ENCODE measurements at places on chromosomes 11 and 22. TPM values are rescaled to one million over a fixed set of nuclear protein-coding genes. Genes with fewer than 3 reads are reported as not detected.

Gene ADORA2A
- total RNA-seq, result 11.5 TPM

DNA sequence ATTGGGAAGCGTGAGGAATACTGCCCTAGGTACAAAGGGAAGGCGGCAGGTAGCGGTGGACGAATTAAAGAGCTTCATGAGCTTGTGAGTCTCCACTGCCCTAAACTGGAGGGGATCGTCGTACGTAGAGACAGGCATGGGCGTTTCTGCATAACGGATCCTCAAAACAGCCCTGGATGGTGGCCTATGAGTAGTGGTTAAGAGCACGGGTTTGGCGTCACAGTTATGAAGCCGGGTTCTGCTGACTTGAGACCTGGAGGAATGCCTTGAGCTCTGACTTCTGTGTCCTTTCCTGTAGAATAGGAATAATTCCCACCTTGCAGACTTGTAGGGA is 335 bp downstream of the TMEM138 start:
- H3K27ac ChIP-seq, result peak overlapping the region; percentile 99
- H3K4me3 ChIP-seq, result peak overlapping the region; percentile 95
- DNase-seq, result no peak
- H3K36me3 ChIP-seq, result peaks cover 25% of the 10 kb centered on the region

DNA sequence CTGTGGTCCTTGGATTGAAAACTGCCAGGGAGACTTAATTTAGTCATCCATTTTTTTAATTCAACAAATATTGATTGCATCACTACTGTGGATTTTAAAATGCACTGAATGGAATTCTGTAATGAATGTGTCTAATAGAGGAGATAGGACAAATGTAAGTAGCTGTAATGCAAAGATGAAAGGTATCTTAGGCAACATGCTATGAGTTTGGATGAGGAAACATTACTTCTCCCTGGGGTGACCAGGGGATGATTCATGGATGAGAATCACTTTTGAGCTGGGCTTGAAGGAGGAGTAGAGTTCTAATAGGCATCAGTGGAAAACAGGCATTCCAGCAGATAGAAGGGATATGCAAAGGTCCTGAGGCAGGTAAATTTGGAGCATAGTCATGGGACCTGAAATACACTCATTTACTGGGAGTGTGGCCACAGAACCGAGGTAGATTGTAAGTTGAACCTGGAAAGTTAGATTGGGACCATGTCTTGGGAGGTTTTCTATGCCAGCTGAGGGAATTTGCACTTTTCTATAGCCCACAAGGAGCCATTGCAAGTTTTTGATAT is 43.4 kb downstream of the PKNOX2 start:
- DNase-seq, result no peak
- H3K4me1 ChIP-seq, result no peaks in the 10 kb centered on the region
- no peak overlapping the region for H3K27ac ChIP-seq
- peaks cover 36% of the 10 kb centered on the region for H3K27me3 ChIP-seq
- no peaks in the 10 kb centered on the region for H3K36me3 ChIP-seq

Gene VSTM5
- not detected for total RNA-seq

DNA sequence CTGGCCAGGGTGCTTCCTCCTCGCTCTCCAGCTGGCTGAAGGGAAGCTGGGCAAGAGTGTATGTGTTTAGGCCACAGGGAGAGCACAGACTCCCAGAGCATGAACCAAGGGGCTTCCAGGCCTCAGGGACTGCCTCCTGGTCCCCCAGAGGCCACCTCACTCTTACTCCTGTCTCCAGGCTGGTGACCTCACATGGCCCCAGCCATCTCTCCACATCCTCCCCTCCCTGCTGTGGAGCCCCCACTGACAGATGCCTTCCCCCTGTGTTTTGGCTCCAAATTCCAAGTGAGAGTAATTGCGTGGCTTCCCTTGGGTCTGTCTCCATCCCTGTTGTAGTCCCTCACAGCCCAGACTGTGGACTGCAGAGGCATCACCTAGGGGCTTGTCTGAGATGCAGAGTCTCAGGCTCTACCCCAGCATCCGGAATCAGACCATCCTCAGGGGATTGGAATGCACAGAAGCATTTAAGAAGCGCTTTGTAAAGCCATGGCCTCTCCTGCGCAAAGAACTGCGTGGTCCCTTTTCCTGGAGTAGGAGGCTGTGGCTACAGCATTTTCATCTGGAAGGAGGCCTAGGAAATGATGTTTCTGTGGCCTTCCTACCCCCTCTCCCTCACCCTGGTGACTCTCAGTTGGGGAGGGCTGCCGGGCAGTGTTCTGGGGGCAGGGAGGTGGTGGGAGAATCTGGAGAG is 91.1 kb downstream of the ATXN10 start:
- no peak overlapping the region for H3K4me3 ChIP-seq
- no peaks in the 10 kb centered on the region for H3K36me3 ChIP-seq
- no peaks in the 10 kb centered on the region for H3K27me3 ChIP-seq
- no peak for DNase-seq

Gene SMTNL1
- total RNA-seq, result not detected

GRCh38 chr11:74012074-74012809 is 3.4 kb upstream of the UCP3 start:
- no peaks in the 10 kb centered on the region for H3K27me3 ChIP-seq
- H3K36me3 ChIP-seq, result no peaks in the 10 kb centered on the region
- no peak overlapping the region for H3K27ac ChIP-seq
- no peaks in the 10 kb centered on the region for H3K4me1 ChIP-seq
- no peak overlapping the region for H3K4me3 ChIP-seq

GRCh38 chr22:49521787-49522224 is 305.9 kb downstream of the BRD1 start:
- no peaks in the 10 kb centered on the region for H3K27me3 ChIP-seq
- no peak overlapping the region for H3K4me3 ChIP-seq
- H3K36me3 ChIP-seq, result no peaks in the 10 kb centered on the region
- H3K4me1 ChIP-seq, result 0 out of 2 replicates have a peak, but pooled peaks cover 3% of the 10 kb centered on the region

DNA sequence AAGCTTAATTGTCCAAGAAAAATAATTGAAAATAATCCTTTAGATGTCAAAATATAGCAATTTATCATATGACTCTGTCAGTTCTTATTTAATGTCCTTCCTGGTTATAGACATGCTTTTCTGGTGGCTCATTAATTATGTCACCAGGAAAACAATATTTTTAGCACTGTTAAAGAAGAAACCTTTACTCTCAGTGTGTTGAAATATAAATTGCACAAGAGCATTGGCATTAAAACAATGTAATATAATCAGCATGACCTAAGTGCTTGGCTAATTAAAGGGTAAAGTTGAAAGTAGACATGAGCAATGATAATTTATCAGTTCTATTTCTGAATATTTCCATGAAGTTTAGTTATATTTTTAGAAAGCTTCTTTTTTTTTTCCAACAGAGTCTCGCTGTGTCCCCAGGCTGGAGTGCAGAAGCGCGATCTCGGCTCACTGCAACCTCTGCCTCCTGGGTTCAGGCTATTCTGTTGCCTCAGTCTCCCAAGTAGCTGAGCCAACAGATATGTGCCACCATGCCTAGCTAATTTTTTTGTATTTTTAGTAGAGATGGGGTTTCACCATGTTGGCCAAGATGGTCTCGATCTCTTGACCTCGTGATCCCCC is 232.3 kb downstream of the JRKL start:
- H3K27ac ChIP-seq, result no peak overlapping the region
- H3K27me3 ChIP-seq, result no peaks in the 10 kb centered on the region
- no peaks in the 10 kb centered on the region for H3K36me3 ChIP-seq
- H3K4me3 ChIP-seq, result no peak overlapping the region
- H3K4me1 ChIP-seq, result no peaks in the 10 kb centered on the region
- no peak for DNase-seq

Gene DRG1
- 51.2 TPM for total RNA-seq

GRCh38 chr11:60161107-60161506 is 21.8 kb downstream of the MS4A6A start:
- H3K4me3 ChIP-seq, result no peak overlapping the region
- H3K4me1 ChIP-seq, result no peaks in the 10 kb centered on the region
- no peaks in the 10 kb centered on the region for H3K27me3 ChIP-seq
- H3K36me3 ChIP-seq, result no peaks in the 10 kb centered on the region
- no peak overlapping the region for H3K27ac ChIP-seq
